ENCODE measurements at places on chromosomes 7 and 10. TPM values are rescaled to one million over a fixed set of nuclear protein-coding genes. Genes with fewer than 3 reads are reported as not detected.

DNAJB6 gene
- 87.9 TPM for total RNA-seq

GRCh38 chr10:97542169-97543024 lies 30.2 kb upstream of the ANKRD2 start:
- peak; percentile 96 for DNase-seq

- no peak for DNase-seq
Observed at GRCh38 chr7:92612501-92612900, 22.3 kb upstream of the FAM133B start.

GRCh38 chr7:141654551-141654950 lies 47.4 kb downstream of the DENND11 start:
- peak; percentile 68 for DNase-seq

GRCh38 chr7:130960208-130960988 lies 226.4 kb upstream of the KLF14 start:
- DNase-seq, result peak; percentile 99

- DNase-seq, result no peak
Observed at GRCh38 chr7:73482746-73483145, 39.3 kb downstream of the BAZ1B start.

- no peak for DNase-seq
Observed at GRCh38 chr7:158032561-158033115, 555.0 kb downstream of the PTPRN2 start.

Measured in bronchial epithelial cell (primary cell).